IPS DF 19.7 (cell line): ENCODE measurements at places on chromosomes 7 and 10.

GRCh38 chr10:74888962-74889661 is 62.7 kb downstream of the KAT6B start:
- no peak for DNase-seq

DNA sequence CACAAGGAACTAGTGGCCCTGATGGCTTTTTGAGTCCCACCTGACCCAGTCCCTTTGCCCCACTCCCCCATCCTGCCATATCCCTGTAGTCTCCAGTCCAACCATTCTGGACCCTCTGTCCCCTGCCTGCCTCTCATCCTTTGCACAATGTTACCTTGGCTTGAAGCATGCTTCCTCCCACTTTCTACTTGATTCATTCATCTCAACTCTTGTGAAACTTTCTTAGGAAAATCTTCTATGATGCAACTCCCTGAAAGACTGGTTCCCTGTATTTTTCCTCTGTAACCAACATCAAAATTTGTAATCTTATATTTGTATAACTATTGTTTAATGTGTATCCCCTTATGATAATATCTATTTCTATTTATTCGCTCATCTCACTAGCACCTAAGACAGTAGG is 151.5 kb downstream of the LRRTM3 start:
- no peak for DNase-seq

- no peak for DNase-seq
Observed at GRCh38 chr7:90955641-90956207, 308.5 kb upstream of the FZD1 start.

GRCh38 chr10:128751284-128751683 is 625.1 kb upstream of the MKI67 start:
- no peak for DNase-seq
